ENCODE measurements at places on chromosomes 5 and 9.

GRCh38 chr9:102101723-102102122 is 363.3 kb upstream of the GRIN3A start:
- DNase-seq, result no peak

DNA sequence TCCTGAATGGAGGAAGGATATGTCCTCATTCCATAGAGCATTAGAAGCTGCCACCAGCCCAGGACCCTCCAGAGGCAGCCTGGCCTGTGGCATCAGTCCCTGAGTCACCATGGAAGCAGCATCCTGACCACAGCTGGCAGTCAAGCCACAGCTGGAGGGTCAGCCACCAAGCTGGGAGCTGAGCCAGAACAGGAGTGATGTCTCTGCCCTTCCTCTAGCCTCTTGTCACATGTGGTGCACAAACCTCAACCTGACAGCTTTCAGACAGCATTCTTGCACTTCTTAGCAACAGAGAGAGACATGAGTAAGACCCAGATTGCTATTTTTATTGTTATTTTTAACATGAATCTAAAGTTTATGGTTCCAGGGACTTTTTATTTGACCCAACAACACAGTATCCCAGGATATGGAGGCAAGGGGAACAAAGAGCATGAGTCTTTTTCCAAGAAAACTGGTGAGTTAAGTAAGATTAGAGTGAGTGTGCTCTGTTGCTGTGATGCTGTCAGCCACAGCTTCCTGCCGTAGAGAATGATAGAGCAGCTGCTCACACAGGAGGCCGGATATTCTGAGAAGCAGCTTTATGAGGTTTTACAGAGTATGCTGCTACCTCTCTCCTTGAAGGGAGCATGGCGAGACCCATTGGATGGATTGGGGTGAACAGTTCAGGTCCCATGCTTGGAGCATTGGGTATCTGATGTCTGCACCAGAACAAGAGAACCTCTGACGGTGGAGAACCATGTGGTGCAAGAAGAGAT is 13.0 kb upstream of the CYFIP2 start:
- DNase-seq, result no peak

DNA sequence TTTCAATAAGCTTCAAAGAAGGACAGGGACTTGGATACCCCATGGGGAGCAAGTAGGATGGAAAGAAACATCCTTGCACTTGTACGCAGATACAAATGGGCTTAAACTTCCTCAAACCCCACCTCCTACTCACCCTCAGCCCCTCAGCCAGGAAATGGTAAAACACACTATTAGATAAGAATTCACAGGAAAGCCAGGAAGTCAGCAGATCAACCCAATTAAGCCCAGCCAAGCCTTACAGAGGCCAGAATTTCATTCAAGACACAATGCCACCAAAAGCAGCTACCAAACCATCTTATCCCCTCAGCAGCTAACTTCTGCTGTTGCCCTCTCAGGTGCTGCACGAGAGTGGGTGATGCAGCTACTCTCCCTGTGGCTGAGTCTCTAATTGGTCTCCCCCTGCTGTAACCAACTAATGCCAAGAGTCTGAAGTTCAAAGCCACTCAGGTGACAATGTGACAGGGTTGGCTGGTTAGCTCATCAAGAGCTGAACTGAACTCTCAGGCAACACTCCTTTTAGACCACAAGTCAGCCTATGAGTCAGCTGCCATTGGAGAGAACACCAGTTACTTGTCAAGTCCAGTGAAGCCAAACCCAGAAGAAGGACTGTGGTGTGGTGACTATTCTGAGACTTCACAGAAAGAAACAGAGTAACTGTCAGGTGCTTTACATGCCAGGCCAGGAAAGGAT is 201.9 kb downstream of the ZNF608 start:
- no peak for DNase-seq

DNA sequence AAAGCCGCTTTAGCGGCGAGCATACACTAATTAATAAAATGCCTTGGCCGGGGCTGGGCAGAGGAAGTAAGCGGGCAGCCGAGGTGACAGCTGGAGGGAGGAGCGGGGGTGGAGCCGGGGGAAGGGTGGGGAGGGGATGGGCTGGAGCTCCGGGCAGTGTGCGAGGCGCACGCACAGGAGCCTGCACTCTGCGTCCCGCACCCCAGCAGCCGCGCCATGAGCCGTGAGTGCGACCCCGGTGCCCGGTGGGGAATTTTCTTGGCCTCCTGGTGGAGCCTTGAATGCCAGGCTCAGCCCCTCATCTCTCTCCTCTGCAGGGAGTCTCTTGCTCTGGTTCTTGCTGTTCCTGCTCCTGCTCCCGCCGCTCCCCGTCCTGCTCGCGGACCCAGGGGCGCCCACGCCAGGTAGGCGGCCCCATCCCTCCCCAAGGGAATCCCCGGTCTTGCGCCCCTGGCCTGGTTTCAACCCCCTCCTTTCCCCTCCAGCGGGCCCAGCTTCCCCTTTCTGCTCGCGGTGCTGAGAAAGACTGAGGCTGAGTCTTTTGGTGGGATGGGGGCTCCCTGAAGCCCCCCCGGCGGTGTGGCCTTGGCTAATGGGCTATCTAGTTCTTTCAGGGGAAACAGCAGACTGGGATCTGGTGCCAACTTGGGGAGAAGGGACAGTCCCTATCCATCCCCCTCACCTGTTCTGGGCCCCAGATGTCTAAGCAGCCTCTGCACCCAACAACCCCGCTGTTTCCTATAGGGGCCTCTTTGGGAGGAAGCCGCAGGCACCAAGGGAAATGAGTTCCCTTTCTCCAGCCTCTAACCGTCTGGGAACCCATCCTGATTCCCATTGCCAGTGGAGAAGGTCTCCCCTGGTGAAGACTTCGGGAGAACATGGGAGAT is at the start of gene PTGS1:
PTGS1 (plus strand) TSS at position 156 of the 887 bp plus-strand sequence; CDS start at position 217, 61 bp downstream.
- DNase-seq, result no peak

Data from NCI-H187 treated with DMSO at 0.1 percent for 48 hours (cell line).